ENCODE measurements at places on chromosomes 13 and 19. TPM values are rescaled to one million over a fixed set of nuclear protein-coding genes. Genes with fewer than 3 reads are reported as not detected.

DNA sequence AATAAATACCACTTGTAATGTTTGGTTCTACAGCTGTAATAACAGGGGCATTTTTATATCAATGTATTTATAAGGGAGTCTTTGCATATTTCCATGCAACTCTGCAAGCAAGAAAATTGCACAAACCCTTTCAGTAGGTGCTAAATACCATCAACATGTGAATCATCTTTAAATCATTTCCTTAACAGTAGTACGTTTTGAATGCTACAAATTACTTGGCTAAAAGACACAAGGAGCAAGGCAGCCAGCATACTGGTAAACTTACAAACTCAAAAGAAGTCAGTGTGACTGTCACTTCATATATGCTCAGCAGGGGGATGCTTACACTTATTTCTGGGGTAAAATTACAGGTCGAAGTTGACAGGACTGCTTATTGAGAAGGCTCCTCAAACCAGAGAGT lies 402.4 kb downstream of the EFNB2 start:
- peaks cover 22% of the 10 kb centered on the region for H3K4me1 ChIP-seq
- no peaks in the 10 kb centered on the region for H3K36me3 ChIP-seq
- H3K27ac ChIP-seq, result peak overlapping the region; percentile 42
- DNase-seq, result peak; percentile 75
- H3K27me3 ChIP-seq, result no peaks in the 10 kb centered on the region

GRCh38 chr19:17352608-17353280 lies 15.4 kb downstream of the GTPBP3 start:
- DNase-seq, result peak; percentile 17
- no peaks in the 10 kb centered on the region for H3K36me3 ChIP-seq
- H3K4me1 ChIP-seq, result peaks cover 6% of the 10 kb centered on the region
- peaks cover 6% of the 10 kb centered on the region for H3K27me3 ChIP-seq

GRCh38 chr13:110404321-110404720 lies 97.2 kb downstream of the COL4A2 start:
- no peak for DNase-seq
- H3K36me3 ChIP-seq, result peaks cover 11% of the 10 kb centered on the region
- H3K4me3 ChIP-seq, result no peak overlapping the region
- H3K4me1 ChIP-seq, result peaks cover 71% of the 10 kb centered on the region
- no peaks in the 10 kb centered on the region for H3K27me3 ChIP-seq

The CDC34 gene
- 40.4 TPM for total RNA-seq

The GTF3A gene
- total RNA-seq, result 115 TPM
